ENCODE measurements at places on chromosomes 11 and 22. TPM values are rescaled to one million over a fixed set of nuclear protein-coding genes. Genes with fewer than 3 reads are reported as not detected.

Gene RAG1
- 2.7 TPM for polyA plus RNA-seq

Gene MMP13
- polyA plus RNA-seq: 0.14 TPM

Gene MYOD1
- not detected for polyA plus RNA-seq

Gene LGR4
- polyA plus RNA-seq: 125 TPM

Gene KCNJ5
- 3.6 TPM for polyA plus RNA-seq

Gene PHRF1
- polyA plus RNA-seq: 18.9 TPM

Gene KDM4D
- polyA plus RNA-seq: 2.2 TPM

Gene OR5B21
- polyA plus RNA-seq: not detected

Gene SREBF2
- polyA plus RNA-seq: 94.5 TPM

Gene KRTAP5-10
- 0.20 TPM for polyA plus RNA-seq

Gene SMPD1
- polyA plus RNA-seq: 33.8 TPM

Gene HDHD5
- polyA plus RNA-seq: 23.7 TPM
